Activated T-helper 2 cell treated with anti-CD3 and anti-CD28 coated beads, Interferon-gamma antibody, Interleukin-2, Interleukin-4, amounts not matched to agents 10 μg/mL and 5 μg/mL and 100 μg/mL, durations not matched to agents 14 hours and 24 hours and 36 hours (primary cell): ENCODE measurements at places on chromosomes 6 and 20. TPM values are rescaled to one million over a fixed set of nuclear protein-coding genes. Genes with fewer than 3 reads are reported as not detected.

PRSS35 gene
- total RNA-seq, result not detected in 2 replicates

SLPI gene
- total RNA-seq, result not detected in 2 replicates

DNA sequence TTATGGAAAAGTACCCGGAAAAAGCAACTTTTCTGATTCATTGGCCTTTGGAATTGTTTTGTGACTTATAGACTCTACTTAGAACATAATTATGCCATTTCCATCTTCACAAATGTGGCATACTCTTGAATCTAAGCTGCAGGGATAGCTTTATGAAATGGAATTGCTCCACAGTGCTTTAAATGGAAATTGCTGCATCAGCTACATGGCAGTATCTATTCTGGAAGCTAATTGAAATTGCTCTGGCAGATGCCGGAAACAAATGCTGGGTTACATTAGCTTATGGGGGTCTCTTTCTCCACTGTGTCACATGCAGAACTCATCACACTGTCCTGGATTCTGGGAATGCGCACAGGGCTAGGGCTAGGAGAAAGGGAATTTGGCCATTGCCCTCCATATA is 108.9 kb downstream of the SAMD5 start:
- no peaks in the 10 kb centered on the region for H3K4me1 ChIP-seq
- H3K27me3 ChIP-seq, result no peaks in the 10 kb centered on the region
- DNase-seq, result no peak
- no peak overlapping the region for H3K27ac ChIP-seq

DNA sequence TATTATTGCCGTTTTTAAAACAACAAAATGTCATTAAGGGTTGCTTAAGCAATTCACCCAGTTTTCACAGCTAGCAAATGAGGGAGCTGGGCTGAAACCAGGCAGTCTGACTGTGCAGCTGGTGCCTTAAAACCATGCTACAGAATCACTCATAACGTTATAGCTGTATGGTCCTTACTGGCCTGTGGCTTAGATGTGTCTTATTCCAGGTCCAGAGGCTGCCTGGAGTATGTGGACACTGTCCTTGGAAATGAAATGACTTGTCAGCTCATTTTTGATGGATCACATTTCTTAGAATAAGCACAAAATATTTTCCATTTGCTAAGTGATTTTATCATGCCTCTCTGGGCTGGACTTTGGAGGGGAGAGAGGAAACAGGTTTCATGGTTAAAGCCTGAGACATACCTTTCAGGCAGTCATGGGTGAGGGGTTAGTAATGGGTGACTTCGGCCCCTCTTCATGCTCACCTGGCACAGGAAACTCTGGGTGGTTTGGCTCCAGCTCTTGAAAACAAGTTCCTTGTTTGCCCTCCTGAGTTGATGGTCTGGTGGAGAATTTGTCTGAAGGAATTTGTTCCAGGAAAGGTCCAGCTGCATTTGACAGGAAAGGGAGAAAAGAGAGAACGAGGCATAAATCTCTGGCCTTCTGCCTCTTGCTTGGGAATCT is 823.2 kb downstream of the DHX35 start:
- no peak overlapping the region for H3K4me3 ChIP-seq
- H3K4me1 ChIP-seq, result no peaks in the 10 kb centered on the region
- H3K36me3 ChIP-seq, result no peaks in the 10 kb centered on the region
- DNase-seq, result no peak
